Activated CD4-positive, alpha-beta T cell treated with anti-CD3 and anti-CD28 coated beads, Interleukin-2, amount 50 U/mL, for 48 hours (primary cell): ENCODE measurements at places on chromosomes 1 and 21.

- DNase-seq: no peak
These were observed 77.6 kb downstream of the CLSTN1 start for GRCh38 chr1:9746211-9746610.

DNA sequence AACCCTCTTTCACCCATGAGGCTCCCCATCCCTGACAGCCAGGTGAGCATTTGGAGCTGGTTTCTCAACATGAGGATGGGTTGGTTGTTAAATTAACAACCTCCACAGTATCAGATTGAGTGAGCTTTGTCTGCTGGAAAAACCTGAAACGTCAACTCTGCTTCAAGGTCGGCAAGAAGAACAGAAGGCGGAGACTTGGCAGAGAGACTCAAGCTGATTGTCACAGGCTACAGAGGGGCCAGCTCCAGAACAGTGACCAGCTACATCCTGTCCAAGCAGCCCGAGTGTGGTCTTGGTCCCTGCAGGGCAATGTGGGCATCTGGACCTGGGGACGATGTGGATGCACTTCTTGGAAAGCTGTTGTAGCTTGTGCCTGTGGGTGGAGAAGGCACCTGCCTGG lies 36.6 kb upstream of the TMEM51 start:
- DNase-seq: no peak

GRCh38 chr21:45709173-45709572 lies 65.6 kb downstream of the PCBP3 start:
- DNase-seq: no peak

DNA sequence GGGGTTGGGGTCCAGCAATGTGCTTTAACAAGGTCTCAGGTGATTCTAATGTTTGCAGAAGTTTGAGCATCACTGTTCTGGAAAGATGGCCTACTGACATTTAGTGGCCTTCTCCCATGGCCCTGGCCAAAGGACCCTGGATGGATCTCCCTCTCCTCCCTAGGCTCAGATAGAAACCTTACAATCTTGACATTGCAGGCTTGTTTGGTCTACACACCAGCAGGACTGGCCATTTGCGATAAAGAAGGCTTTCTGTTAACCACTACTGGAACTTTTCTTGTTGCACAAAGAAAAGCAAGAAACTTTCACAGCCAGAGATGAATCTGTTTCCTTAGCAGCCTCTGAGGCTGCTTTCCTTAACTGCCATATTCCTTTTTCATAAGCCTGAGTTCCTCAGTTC lies 6.2 kb downstream of the DNALI1 start:
- DNase-seq: no peak

- no peak for DNase-seq
These were observed 1419.4 kb downstream of the KCNT2 start for GRCh38 chr1:195188821-195189220.

GRCh38 chr1:8351693-8352470 lies 34.0 kb downstream of the SLC45A1 start:
- peak; percentile 31 for DNase-seq

- no peak for DNase-seq
These were observed 386.7 kb upstream of the ESRRG start for GRCh38 chr1:217109928-217110327.

DNA sequence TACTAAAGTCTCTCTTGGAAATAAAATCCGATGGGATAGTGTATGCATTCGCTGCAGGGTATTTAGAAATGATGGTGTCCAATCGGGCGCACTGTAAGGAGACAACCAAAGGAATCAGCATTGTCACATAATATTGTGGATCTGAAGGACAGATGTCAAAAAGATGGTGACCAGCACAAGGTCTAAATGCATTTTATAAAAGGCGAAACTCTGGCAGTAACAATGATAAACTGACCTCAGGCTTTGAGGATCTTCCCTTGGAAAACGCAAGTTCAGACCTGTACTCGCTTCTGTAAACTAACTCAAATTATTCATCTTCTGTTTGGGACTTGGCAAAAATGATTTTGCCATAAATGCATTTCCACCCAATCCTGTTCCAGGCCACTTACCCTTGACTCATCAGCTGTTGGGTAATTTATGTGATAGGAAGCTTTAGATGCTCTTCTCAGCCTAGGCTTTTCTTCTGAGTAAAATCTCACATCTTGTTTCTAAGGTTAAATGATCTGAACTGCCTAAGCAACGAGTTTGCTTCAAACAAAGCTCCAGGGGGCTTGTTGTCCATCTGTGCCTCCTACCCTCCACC lies 33.8 kb downstream of the STPG1 start:
- no peak for DNase-seq

- no peak for DNase-seq
These were observed 34.6 kb downstream of the RUNX3 start for GRCh38 chr1:24895511-24895910.

DNA sequence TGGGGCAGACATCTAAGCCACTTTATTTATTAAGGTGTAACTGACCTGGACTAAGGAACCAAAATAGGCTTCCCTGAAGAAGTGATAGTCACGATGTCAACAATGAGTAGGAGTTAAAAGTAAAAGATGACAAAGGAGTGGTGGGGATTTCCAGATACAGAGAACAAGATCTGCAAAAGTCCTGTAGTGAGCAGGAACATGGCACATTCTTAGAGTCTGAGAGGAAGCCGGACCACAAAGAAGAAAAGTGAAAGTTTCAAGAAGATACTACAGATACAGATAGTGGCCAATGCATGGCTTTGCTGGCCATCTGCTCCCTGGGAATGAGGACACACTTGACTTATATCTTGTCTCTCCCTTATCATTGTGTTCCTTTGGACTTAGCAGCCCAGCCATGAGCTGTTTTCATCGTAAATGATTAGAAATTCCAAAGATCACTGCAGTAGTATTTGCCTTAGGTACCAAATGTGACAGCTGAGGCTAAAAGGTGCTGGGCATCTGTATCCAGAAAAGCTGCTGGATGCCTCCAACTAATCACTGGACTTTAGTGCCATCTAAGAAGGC lies 302.4 kb upstream of the NR5A2 start:
- DNase-seq: no peak

DNA sequence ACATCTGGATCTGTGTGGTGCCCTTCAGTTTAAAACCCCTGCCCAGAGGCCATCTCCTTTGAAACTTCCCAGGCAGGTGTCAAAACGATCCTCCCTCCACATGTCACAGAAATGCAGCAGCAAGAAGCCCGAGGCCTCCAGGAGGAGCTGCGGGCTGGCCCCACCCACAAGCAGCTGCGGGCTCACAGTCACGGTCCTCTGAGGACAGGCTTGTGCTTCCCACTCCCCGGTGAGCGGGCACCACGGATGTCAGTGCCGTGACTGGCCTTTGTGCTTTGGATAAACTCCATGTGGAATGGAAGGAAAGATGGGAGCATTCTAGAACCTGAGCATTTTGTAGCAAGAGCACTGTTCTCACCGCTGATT lies 65.8 kb downstream of the SIK1 start:
- peak; percentile 15 for DNase-seq

DNA sequence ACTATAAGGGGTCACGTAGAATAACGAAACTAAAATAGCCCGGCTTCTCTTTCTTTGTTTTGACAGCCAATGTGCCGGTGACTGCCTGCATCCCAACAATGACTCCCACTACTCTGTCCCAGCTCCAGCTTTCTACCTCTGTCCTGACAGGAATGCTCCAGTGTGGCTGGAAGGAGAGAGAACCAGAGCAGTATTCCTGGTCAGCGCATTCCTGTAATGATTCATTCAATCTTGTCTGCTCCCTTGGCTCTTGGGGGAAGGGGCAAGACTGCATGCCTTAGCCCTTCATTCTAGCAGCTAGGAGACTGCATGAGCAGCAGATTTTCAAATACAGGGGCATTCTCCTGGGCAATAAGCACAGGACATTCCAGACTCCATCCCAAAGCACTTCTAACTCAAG lies 132.1 kb upstream of the PRMT6 start:
- DNase-seq: no peak
